Osteoblast (primary cell): ENCODE measurements at places on chromosomes 11 and 22. TPM values are rescaled to one million over a fixed set of nuclear protein-coding genes. Genes with fewer than 3 reads are reported as not detected.
A peak's percentile ranks its signal among the peaks of the same experiment; 100 is the strongest.

The CAVIN3 gene
- total RNA-seq: 271 and 314 TPM in 2 replicates

GRCh38 chr11:16037179-16037578, 319.2 kb downstream of the SOX6 start:
- no peak for DNase-seq

DNA sequence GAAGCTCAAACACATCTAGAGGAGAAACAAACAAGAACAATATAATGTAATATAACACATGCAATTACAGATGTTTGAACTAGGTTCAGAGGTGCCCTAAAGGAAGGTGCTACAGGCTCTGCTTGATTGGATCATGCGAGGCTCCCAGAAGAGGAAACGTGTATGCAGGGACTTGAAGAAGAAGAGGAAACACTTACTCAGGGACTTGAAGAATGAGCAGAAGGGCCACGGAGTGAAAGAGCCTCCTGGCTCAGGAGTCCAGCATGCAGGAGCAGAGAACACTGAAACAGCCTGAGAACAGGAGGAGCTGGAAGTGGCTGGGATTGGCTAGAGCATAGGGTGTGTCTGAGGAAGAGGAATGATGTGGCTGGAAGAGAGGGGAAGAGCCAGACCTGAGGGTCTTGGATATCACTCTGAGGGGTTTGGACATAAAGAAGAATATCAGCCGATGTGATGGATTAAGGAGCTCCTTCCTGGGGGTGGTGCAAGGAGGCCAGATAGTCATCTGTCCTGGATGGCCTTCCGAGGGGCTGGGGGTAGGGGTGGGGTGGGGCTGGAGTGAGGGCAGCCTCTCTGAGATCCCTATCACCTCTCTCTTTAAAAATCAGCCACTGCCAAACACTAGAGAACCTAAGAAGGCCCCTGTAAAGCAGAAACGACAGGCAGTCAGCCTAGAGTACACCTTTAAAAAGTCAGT, 16.8 kb downstream of the FZD4 start:
- no peak for DNase-seq

DNA sequence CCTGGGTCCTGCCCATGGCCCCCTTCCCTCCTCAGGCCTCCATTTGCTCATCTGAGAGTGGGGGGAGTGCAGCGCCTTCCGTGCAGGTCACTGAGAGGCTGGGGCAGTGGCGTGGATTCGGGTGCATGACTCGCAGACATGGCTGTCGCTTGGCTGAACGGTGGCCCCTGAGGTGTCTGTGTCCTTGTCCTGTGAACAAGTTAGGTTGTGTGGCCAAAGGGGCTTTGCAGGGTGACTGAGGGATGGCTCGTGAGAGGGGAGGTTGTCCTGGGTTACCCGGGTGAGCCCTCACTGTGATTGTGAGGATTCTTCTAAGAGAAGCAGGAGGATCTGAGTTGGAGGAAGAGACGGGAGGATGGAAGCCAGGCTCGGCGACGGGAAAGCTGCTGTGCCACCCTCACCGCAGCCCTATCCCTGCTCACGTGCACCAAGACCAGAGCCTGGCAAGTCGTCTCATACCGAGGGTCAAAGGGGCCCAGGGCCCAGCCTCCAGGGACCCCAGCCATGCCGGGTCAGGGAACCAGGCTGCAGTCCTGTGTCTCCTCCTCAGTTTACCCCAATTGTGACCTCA, 79.1 kb downstream of the KCNQ1 start:
- DNase-seq: peak; percentile 73

DNA sequence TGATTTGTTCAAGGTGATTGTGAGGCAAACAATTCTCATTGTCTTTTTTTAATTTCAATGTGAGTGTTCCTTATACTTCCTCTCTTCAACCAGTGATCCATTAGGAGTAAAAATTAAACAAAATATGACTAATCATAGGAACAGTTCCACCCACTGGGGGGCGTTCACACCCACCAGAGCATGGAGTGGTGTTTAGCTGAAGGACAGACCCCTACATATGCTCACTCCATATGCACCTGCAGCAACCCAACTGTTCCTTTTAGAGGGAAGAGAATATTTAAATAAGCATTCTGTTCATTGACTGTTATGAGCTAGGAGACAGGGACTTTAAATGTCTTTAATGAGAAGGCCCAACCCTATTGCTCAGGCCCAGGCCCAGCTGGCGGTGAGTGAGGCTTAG, 78.7 kb upstream of the DRD2 start:
- no peak for DNase-seq

The CABP4 gene
- not detected in 2 replicates for total RNA-seq
